ENCODE measurements at places on chromosomes 16 and 17.

DNA sequence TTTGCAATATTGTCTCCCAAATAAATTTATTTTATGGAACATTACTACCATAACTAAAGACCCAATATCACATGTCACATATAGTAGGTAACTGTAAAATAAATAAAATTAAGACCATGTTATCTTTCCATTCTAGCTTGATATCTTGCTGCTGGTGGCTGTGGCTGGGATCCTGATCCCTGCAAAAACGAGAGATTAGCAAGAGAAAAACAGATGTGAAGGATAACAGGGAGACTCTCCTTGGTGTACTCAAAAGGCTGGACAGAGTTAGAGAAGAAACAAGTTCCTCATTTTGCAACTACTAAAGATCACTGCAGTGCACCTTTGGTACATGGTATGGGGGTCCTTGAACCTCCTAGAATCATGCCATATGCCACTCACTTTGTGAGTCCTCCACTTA lies 49.7 kb downstream of the ARHGAP27 start:
- no peak for DNase-seq

DNA sequence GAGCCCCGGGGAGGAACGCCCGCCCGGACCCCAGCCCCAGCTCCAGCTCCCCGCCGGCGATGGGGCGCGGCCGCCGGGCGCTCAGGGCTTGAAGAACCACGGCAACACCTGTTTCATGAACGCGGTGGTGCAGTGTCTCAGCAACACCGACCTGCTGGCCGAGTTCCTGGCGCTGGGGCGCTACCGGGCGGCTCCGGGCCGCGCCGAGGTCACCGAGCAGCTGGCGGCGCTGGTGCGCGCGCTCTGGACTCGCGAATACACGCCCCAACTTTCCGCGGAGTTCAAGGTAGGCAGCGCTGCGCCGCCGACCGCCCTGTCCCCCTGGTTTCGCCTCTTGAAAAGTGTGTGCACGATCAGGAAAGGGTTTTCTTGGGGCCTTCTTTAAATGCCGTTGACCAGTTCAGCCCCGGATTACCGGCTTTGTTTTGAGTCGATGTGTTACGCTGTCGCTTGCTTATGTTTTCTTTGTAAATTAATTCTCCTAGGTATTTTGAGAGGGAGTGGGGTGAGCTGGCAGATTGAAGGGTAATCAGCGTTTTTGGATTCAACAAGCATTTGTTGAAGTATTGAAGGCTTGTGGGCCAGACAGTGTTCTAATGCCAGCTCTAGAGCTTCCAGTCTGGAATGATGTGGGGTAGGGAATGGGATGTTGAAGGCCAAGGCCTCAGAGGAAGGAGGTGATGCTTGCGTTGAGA lies 681 bp downstream of the USP43 start:
- DNase-seq: no peak

DNA sequence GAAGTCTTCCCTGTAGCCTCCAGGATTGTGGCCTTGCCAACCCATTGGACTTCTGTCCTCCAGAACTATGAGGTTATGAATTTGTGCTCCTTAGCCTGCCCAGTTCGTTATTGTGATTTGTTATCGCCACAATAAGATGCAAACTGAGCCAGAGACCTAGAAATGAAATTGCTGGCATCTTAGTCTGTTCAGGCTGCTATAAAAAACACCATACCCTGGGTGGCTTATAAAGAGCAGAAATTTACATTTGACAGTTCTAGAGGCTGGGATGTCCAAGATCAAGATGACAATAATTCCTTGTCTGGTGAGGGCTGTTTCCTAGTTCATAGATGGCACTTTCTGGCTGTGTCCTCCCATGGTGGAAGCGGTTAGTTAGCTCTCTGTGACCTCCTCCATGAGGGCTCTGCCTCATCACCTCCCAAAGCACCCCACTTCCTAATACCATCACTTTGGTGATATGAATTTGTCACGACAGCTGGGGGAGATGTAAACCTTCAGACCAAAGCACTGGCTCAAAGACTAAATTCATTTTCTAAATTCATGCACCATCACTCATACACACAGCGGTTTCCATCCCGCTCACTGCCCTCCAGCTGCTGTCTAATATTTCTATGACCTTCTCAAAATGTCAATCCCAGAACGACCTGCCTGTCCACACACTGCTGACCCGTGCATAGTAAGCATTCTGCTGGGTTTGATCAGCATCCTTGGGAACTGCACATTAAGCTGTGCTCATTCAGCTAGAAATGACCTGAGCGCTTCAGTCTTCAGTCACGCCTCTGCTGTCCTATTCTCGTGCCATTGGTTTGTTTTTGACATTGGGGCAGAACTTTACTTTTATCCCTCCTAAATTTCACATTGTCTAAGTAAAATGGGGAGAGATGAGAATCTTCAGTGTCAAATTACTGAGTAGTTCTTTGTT lies 36.6 kb downstream of the GINS3 start:
- DNase-seq: no peak

DNA sequence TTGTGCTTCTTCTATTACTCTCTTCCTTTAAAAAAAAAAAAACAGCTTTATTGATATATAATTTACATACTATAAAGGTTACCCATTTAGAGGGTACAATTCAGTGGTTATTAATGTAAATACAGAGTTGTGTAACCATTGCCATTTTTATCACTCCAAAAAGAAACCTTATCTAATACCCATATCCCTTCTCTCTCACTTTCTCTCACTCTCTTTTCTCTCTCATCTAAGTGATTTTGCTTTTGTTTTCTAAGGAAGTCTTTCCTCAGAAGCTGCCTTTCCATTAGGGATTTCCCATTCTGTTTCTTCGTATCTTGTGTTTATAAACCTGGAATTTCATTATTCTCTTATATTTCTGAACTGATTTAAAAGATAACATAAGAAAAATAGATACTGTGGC lies 55.5 kb downstream of the NFAT5 start:
- DNase-seq: no peak

GRCh38 chr16:22764662-22765327 lies 49.2 kb upstream of the HS3ST2 start:
- DNase-seq: no peak

- no peak for DNase-seq
Observed at GRCh38 chr16:15830832-15831451, 25.9 kb downstream of the MYH11 start.

GRCh38 chr17:82888583-82889495 lies 49.0 kb upstream of the ZNF750 start:
- DNase-seq: no peak

DNA sequence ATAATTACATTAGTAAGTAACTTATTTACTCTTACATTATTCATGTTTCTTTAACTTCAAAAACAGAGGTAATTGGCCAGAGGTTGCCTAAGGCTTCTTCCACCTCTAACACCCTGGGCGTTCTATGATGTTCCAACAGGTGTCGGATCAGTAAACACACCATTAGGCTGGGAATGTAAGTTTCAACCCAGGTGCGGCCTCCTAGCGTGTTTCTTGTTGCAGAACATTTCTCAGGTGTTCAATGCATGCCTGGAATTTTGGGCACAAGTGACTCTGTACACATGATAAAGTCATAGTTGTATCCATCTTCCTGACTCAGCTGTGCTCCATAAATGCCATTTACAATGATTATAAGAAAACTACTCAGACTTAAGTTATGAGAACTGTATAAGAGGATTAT lies 1.0 kb downstream of the KRTAP2-2 start:
- no peak for DNase-seq

DNA sequence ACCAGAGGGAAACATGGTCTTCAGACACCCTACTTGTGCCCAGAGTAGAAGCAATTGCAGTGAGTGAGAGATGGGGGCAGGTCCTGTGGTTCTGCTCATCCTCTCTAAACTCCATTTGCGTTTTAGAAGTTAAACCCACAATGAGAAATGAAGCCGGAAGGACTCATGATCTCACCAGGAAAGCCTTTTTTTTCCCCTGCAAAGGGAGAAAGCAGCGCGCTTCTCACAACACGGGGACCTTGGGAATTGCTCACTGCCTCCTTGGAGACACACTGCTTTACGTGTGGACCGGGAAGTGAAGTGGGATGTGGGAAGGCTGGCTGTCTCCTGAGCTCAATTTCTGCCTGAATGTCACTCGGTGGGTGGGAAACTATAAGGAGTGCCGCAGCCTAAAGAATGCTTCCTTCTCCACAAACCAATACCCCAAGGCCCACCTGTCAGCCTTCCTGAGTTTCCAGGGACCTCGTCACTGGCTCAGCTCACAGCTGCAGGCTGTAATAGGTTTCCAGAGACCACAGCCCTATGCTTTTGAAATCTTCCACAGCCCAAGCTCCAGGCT lies 365.4 kb downstream of the XYLT1 start:
- DNase-seq: no peak

DNA sequence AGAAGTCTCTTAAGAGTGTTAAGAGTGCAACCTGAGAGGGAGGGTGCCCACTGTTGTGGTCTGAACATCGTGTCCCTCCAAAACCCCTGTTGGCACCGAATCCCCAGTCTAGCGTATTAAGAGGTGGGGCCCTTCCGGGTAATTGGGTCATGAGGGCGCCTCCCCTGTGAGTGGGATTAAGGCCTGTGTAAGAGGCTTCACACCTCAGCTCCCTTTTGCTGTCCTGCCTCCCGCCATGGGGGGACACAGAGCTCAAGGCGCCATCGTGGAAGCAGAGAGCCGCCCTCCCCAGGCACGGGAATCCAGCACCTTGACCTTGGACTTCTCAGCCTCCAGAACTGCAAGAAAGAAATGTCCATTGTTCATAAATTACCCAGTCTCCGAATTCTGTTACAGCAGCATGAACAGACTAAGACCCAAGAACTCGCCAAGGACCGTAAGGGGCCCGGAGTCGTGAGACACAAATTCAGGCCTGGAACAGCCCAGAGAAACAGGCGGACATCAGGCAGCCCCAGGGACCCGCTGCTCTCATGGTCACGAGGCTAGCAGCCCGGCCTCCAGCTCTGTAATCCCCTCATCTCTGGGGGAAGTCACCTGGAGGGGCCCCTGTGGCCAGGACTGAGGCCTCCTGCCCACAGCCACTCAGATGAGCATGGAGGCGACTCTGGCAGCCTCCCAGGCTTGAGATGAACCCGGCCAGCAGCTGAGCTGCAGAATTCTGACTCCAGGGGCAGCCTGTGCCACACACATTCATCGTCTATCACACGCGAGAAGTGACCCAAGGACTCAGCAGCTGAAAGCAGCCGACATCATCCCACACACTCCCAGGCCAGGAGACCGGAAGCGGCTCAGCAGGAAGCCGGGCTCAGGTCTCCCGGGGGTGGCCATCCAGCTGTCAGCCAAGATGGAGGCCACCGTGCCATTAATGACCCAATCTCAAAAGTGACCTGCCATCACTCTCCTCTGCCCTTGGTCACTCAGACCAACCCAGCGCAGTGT lies 12.8 kb upstream of the CHMP6 start:
- DNase-seq: no peak

DNA sequence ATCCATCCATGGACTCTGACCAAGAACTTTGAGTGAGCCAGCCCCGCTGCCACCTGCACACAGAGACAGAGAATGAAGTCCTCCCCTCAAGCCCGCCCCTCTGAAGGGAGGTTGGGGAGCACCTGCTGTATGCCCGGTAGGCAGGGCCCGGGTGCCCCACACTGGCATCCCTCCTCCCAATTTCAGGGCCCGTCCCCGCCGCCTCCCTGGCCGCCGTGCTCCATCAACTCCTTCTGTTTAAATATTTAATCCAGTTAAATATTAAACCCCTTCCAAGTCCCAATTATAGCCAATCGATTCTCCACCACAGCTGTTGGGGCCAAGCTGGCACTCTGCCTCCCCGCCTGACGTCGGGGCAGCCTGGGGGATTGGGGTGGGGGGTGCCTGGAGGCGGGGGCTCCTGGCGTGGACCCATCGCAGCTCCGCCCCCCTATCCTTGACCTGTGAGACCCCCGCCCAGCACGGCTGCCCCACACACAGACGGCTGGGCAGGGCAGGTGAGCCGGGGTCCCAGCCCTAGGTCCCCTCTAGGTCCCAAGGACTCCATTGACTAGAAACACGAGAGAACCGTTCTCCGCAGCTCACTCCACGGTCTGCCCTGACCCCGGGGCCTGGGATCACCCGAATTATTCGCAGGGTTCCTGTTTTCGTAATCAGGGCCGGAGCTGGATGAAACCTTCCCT lies 18.0 kb upstream of the CACNA1H start:
- no peak for DNase-seq

- DNase-seq: no peak
Observed at GRCh38 chr17:48102798-48103715, 1.8 kb upstream of the CBX1 start.

- DNase-seq: no peak
Observed at GRCh38 chr16:72895951-72896350, 152.0 kb downstream of the ZFHX3 start.

DNA sequence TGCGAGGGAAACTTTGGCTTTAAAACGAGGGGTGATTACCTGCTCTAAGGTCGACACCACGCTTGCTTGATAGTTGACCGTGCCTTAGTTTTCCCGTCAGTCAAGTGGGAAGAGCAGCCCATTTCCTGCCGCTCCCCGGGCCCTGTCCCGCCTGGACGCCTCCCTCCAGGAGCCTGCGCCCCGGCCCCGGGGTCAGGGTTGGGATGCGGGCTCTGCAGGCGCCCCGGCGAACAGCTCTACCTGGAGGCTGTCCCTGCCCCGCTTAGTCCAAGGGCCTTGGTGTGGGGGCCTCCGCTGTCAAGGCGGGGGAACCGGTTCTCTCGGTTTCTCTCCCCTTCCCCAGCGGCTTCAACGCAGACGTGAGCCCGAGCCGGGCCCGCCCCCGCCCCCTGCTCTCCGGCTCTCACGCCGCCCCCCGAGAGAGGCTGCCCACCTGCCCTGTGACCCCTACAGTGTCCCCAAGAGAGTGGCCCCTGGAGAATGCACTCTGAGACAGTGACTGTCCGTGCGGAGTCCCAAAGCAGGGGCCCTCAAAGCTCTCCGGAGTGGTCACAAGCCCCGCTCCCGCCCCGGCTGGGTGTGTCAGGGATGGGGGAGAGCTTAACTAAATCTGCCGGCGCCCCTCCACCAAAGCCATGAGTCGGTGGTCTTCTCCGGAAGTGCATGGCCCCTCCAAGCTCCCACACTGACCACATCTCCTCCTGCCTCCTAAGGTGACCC lies 117.4 kb upstream of the SMURF2 start:
- no peak for DNase-seq

- no peak for DNase-seq
Observed at GRCh38 chr17:45648642-45649041, 135.5 kb upstream of the CRHR1 start.

GRCh38 chr17:29663155-29663554 lies 40.4 kb upstream of the CORO6 start:
- DNase-seq: no peak

- DNase-seq: no peak
Observed at GRCh38 chr17:63542942-63543821, 7.1 kb upstream of the DCAF7 start.

DNA sequence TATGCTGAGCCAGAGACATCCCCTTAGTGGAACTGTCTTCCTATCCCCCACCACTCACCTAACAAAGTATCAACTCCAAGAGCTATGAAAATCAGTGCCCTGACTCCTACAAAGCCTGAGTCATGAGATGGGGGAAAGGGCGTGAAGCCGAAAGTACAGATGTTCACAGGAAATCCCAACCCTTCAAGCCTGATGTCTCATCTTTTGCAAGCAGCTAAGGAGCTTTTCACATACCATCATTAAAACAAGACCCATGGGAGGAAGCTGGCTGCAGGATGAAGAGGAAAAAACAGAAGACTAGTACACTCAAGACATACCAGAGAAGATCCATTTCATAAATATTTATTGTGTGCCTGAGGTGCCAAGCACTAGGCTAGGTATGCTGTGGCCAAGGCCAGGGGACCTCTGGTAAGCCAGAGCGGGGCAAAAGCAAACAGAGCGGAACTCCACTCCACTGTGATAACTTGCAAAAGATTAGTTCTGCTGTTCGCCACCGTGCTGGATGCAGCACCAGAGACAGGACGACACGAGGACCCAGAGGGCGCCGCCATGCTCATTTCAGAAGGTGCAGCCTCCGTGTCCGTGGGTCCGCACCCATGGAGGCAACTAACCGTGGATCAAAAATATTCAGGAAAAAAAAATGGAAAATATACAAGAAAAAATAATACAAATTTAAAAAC lies 4.5 kb upstream of the MNT start:
- DNase-seq: peak; percentile 23

Data from SW 1271 (cell line).